ENCODE measurements at places on chromosomes 11 and 22.

- no peak for DNase-seq
Observed at GRCh38 chr11:76329983-76330382, 50.9 kb downstream of the THAP12 start.

GRCh38 chr11:114098927-114099326 is 39.4 kb downstream of the ZBTB16 start:
- DNase-seq: no peak

DNA sequence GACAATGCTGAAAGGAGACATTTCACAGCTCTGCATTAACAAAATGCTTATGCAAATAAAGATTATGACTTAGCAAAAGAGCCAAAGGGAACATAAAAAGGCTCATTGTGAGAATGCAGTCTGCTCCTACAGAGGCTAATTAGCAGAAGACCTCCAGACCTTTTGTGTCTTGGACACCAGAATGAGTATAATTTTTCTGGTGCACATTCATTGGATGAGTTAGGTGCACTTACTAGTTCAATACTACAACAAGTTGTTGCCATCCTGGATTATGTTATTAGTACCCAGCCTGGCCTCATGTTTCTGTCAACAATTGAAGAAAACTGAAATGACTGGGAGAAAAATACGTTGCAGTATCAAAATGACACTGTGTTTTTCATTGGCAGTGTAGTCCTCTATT is 613.2 kb upstream of the CHORDC1 start:
- DNase-seq: no peak

DNA sequence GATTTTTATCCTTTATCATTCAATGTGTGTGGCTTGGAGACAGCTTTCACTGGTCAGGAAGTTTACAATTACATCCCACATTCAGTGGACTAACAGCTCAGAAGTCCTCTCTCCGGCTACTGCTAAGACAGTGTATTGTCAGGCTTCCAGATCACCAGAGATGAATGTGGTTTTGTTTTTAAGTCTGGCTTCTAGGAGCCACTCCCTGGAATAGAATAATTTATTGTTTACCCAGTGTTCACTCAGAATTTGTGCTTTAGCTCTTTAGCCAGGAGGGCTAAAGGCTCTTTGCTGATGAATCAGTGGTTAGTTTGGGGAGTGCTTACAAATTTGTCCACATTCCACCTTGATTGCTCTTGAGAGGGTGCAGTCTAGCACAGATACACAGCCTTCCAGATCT is 26.5 kb downstream of the TRIM77 start:
- no peak for DNase-seq

DNA sequence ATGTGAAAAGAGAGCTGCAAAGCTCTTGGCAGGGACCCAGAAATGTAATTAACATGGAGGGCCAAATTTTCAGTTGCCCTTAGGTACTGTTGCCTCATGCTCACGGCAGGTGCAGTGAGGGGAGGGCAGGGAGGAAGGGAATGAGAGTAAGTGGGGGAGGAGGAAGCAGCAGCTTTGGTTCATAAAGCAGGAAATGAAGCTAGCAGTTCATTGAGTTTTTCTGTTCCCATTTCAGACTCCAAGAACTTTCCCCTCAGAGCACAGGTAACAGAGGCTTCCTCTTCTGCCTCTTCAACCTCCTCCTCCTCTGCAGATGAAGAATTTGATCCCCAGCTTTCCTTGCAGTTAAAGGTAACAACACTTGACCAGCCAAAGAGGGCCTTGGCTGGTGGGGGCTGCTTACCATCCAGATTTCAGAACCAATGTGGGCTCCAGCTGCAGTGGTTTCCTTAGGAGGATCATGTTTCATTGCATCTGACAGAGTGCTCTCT is 57.9 kb upstream of the PARVA start:
- no peak for DNase-seq

DNA sequence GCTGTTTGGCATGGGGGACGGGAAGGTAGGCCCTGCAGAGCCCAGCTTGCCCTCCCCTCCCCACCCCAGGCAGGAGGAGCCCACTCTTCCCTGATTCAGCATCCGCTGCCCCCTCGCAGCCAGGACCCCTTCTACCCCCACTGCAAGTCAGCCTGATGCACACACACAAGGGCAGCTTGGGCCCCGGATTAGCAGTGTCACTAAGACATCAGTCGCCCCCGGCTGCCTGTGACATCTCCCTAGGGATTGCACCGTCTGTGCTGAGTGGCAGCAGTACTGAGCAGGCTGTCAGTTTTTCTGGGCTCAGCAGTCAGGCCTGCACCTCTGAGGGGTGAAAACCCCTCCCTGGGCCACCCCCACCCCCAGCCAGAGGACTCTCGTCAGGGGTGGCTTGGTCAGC is 30.4 kb upstream of the SYT7 start:
- DNase-seq: no peak

DNA sequence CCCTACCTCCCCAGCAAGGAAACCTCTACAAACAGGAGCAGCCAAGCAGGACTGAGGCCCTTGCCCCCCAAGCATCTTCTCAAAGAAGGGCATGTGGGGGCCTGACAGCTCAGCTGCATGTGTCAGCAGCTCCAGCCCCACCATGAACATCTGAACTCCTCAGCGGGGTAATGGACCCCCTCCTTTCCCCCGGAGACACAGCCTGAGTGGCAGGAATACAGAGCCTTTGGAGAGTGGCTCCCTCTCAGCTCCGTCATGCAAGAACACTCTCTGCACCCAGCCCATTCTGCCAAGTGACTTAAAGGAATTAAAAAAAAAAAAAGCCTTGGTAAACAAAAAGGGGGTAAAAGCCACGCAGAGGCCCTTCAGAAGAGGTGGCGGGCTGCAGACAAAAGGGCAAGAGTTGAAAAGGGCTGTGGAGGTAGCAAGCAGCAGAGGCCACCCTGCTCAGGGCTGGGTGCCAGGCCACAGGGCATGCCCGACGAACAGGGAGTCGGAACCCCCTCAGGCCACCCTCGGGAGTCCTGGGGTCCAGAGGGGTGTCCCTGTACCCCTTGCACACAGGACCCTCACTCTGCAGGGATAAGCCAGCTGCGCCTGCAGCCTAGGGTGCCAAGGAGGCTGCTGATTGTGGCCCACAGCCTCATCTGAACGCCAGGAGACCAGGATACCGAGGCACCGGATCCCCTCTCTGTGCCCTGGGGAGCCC is 62.5 kb downstream of the MACROD1 start:
- DNase-seq: no peak

DNA sequence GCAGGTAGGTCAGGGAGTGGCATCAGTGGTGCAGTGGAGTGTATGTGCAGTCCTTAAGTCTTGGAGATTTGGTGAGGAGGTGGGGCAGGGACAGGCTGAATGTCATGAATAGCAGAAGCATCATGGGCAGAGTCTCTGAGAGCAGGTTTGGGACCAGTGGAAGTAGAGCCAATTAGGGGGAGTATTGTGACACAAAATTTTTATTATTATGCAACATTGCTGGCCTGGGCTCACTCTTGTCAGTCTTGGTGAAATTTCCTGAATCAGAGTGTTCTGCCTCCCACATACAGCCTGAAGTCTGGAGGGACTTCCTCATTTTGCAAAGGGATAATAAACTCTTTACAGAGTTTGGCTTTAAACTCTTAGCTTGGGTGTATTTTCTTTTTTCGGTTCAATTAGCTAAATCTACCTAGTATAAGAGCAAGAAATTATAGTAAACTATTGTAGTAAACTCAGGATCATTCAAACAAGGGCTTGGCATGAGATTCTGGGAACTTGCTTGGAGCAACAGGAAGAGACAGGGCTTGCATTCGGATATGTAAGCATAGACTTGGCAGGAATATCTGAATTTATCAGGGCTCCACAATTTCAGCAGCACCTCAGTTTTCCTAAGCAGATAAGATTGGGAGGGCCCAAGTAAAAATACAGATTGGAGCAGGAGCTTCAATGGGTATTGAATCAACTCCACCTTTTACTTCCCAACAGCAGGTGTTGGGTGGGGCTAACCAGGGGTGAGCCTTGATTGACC is 67.7 kb downstream of the FDX1 start:
- DNase-seq: no peak

DNA sequence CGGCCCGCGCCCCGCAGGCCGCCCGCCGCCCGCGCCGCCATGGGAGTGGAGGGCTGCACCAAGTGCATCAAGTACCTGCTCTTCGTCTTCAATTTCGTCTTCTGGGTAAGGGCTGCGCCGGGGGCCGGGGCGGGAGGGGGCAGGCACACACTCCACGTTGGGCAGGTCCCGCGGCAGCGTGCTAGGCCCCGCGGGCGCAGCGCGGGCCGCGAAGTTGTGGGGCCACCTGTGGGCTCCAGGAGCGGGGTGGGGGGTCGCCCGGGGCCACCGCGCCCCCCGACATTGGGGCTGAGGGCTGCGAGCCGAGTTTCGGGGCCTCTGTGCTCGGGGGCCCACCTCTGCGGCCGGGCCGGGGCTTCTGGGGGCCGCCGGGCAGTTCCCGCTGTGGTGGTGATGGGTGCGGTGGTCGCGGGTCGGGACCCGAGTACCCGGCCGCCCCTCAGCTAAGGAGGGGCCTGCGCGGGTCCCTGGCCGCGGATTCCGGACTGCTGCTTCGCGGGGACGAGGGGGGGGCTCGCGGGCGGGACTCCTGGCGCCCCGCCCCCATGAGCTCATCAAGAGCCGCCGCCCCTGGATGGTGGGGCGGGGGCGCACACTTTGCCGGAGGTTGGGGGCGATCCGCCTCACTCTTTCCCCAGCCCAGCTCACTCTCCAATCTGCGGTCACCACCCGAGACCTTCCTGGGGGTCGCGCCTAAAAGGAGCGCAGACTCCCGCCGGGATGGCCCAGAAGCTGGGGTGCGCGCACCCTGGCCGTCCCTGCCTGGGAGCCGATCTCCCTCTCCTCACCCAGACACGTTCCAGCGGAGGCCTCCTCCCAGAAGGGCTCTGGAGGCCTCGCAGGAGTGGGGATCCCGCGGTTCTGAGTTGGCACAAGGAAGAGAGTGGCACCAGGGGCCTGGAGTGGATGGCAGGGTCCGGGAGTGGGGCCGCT is 667 bp downstream of the CD81 start:
- no peak for DNase-seq

DNA sequence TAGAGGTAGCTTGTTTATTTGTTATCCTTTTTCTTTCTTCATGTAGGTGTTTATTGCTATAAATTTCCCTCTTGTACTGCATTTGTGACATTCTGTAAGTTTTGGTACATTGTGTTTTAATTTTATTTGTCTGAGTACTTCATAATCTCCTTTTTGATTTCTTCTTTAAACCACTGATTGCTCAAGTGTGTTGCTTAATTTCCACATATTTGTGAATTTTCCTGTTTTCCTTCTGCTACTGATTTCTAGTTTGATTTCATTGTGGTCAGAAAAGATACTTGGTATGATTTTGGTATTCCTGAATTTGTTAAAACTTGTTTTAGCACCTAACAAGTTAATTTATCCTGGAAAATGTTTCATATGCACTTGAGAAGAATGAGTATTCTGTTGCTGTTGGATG is 15.1 kb downstream of the OR10V1 start:
- DNase-seq: no peak

DNA sequence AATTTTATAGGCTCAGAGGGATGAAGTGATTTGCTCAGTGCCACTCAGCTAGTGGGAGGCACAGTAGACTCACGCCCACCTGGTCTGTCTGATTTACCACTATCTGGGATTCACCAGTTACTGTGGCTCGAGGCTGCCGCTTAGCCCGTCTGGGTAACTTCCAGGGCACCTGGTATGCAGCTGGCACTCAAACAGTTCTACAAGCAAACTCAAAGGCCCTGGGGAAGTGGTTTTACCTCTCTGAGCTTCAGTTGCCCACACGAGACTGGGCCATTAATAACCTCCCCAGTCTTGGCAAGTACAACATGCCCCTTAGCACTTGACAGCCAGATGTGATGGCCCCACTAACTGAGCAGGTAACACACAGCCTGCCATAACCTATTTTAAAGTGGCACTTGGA is 2.6 kb downstream of the GDPD5 start:
- DNase-seq: no peak

GRCh38 chr11:6433998-6434660 is 6.7 kb downstream of the HPX start:
- no peak for DNase-seq

DNA sequence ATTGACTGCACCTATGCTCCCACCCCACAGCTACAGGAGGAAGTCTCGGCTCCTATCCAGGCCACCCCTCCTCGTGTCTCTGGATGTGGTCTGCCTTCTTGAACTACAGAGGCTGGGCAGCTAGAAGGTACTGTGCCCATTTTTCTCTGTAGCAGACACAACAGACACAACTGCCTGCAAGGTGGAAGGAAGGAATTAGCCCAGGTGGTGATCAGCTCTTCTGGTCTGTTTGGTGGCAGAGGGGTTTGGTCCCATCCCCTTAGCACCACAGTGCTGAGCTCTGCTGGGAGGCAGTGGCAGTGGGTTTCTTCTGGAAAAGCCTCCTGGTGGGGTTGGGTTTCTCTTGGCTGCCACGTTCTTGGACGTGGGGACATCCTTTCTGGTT is 132.5 kb downstream of the MPPED1 start:
- no peak for DNase-seq

- no peak for DNase-seq
Observed at GRCh38 chr11:2128130-2128510, 11.1 kb downstream of the IGF2 start.

DNA sequence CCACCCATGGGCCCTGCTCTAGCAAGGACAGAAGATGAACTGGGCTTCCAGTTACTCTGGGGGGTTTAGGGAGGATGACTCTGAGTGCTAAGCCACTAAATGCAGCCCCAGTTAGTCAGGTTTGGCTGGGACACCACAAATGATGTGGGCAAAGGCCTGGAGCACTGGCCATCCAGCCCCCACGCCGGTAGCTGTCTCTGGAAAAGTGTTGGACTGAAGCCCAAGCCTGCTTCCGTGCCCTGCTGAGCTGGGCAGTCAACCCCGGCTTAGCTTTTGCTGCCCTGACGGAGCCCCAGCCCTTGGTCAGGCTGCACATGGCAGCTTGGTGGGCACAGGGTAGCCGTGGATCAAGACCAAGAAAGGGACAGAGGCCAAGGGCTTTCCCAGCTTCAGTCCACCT is 5.7 kb upstream of the GSTP1 start:
- DNase-seq: no peak
